ENCODE measurements at places on chromosomes 12 and 14. TPM values are rescaled to one million over a fixed set of nuclear protein-coding genes. Genes with fewer than 3 reads are reported as not detected.

DNA sequence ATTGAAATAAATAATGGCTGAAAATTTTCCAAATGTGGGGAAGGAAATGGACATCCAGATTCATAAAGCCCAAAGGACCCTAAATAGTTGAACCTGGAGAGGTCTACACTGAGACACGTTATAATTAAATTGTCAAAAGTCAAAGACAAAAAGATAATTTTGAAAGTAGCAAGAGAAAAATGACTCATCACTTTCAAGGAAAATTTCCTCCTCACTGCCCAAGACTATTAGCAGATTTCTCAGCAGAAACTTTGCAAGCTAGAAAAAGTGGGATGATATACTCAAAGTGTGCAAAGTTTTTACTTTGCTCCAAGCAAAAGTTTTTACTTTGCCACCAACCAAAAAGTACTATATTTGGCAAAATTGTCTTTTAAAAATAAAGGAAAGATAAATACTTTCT, 15.9 kb upstream of the KRT83 start:
- no peak for ATAC-seq

- ATAC-seq = no peak
Observed at GRCh38 chr12:122189626-122190475, 6.9 kb downstream of the LRRC43 start.

DNA sequence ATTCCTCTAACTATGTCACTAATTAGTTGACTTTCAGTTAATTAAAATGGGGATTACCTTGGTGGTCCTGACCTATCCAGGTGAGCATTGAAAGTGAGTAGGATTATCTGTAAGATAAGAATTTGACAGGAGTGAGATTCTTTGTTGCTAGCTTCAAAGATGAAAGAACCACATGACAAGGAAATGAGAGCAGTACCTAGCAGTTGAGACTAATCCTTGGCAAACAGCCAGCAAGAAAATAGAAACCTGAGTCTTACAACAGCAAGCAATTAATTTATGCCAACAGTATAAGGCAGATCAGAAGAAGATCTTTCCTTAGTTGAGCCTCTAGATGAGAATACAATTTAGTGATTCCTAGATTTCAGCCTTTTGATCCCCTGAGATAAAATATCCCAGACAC, 1058.4 kb downstream of the LRFN5 start:
- no peak for ATAC-seq

GRCh38 chr14:98910061-98910460, 361.9 kb downstream of the BCL11B start:
- ATAC-seq = no peak

- ATAC-seq = no peak
Observed at GRCh38 chr12:88310666-88311065, 168.6 kb downstream of the TMTC3 start.

GRCh38 chr14:95526483-95527386, 8.1 kb upstream of the GLRX5 start:
- ATAC-seq = no peak

- ATAC-seq = no peak
Observed at GRCh38 chr12:11477110-11477509, 81.7 kb upstream of the PRB2 start.

DNA sequence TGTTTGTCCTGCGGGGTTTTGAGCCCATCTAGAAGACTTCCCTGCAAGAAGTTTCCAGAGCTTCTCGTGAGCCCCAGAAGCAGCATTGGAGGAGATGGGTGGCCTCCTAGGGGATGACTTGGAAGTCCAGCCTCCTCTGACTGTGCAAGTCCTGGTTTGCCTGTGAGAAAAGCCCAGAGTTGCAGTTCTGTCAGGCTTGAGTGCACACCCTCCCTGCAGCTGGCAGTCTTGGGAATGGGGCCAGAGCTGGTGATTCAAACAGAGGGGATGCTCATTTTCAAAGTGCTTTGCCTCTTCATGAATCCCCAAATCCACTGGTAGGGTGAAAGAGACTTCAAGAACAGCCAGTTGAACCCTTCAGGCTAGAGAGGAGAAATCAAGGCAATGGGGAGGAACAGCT, 3.9 kb upstream of the PPP1R1A start:
- ATAC-seq = no peak

GRCh38 chr14:61255968-61256367, 25.2 kb downstream of the TMEM30B start:
- ATAC-seq = no peak

DNA sequence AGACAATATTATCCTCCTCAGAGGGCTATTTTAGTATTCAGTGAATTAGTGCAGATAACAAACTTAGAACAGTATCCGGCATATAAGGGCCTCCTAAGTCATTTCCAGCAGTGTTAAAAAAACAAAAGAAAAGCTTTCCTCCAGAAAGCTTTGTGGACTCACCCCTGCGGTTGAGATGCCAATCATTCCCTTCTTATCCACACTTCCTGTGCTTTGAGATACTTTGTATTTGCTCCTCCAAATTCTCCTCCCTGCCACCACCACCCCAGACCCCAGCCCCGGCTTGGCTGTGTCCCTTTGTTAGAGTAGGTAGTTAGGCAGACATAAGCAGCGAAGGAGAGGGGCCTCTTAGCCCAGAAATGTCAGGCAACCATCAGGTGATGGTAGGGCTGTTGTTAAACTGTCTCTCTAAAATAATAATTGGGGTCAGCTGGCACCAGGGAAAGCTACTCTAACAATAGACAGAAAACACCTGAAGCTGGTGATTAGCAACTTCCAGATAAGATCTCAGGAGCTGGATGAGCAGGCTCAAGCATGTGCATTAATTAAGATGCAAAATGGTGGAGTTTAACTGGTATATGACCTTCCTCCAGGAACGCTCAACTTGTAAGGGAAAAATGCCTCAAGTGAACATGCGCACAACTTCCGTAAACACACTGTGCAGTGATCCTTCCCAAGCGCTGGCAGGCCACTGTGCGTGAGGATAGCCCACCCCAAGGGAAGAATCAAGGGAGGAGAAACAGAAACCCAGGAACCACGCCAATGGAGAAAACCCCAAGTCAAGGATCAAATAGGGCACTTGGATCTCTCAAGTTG, 152.1 kb upstream of the EEA1 start:
- no peak for ATAC-seq

GRCh38 chr14:90508536-90509254, 111.9 kb downstream of the CALM1 start:
- no peak for ATAC-seq

- peak; percentile 53 for ATAC-seq
Observed at GRCh38 chr14:96584199-96584906, 82.2 kb downstream of the PAPOLA start.

GRCh38 chr14:72891666-72892102, 2.2 kb downstream of the DPF3 start:
- ATAC-seq = no peak

GRCh38 chr12:58980768-58981167, 60.5 kb upstream of the LRIG3 start:
- ATAC-seq = no peak

KRT3 gene
- not detected for total RNA-seq

TSPAN9 gene
- 2.7 TPM for total RNA-seq

ITGB7 gene
- 183 TPM for total RNA-seq

CFAP251 gene
- 1.8 TPM for total RNA-seq

KRT2 gene
- total RNA-seq = not detected

TMEM179 gene
- total RNA-seq = not detected

CLEC9A gene
- total RNA-seq = not detected

SNX6 gene
- total RNA-seq = 75.4 TPM

VPS33A gene
- 37.1 TPM for total RNA-seq

OTX2 gene
- total RNA-seq = not detected

POTEG gene
- total RNA-seq = not detected

LALBA gene
- total RNA-seq = not detected
